GM03348 (cell line): ENCODE measurements at places on chromosomes 12 and 14.
A peak's percentile ranks its signal among the peaks of the same experiment; 100 is the strongest.

- peak; percentile 17 for DNase-seq
Observed at GRCh38 chr12:123602651-123603195, 824 bp downstream of the DDX55 start.

DNA sequence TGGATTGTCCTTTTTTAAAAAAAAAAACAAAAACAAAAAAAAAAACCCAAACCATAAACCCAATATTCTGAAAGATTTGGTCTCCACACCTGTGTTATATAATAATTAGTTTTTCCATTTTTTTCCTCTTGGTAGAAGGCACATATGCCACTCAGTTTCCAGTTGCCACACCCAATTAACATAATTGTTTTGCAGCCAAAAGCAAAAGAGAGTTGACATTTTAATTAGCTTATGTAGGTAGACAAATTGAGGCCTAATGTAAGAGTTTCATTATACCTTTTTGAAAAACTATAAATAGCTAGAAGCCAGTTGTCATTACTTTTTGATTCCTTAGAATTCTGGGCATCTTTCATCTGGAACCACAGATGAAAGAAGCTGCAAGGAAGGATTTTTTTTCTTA is 21.0 kb downstream of the PTPN11 start:
- no peak for DNase-seq

DNA sequence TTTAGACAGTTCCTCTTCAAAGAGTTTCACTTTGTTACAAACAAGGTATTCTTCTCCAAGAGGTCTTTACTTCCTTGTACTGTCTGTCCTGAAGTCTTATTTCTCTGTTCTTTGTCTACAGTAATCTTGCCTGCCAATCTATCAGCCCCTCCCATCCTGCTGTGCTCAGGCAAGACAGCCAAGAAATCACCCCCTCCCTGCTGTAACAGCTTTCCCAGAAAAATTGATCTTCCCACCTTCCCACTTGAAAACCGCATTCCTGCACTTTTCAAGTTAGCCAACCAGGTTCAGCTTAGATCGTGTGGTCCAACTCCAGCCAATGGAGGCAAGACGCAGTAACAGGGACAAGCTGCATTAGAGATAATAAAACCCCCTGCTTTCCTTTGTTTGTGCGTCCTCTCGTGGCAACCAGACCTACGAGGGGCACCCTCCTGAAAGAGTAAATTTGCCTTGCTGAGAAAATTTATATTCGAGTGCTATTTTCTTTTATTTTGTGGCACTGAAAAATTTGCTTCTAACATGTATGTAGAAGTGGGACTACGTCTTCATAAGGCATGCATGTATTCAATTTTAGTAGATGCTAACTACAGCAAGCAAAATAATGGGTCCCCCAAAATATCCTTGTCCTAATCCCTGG is 46.5 kb upstream of the ESR2 start:
- no peak for DNase-seq

- DNase-seq: peak; percentile 67
Observed at GRCh38 chr14:54691525-54692283, 124.8 kb downstream of the SAMD4A start.

DNA sequence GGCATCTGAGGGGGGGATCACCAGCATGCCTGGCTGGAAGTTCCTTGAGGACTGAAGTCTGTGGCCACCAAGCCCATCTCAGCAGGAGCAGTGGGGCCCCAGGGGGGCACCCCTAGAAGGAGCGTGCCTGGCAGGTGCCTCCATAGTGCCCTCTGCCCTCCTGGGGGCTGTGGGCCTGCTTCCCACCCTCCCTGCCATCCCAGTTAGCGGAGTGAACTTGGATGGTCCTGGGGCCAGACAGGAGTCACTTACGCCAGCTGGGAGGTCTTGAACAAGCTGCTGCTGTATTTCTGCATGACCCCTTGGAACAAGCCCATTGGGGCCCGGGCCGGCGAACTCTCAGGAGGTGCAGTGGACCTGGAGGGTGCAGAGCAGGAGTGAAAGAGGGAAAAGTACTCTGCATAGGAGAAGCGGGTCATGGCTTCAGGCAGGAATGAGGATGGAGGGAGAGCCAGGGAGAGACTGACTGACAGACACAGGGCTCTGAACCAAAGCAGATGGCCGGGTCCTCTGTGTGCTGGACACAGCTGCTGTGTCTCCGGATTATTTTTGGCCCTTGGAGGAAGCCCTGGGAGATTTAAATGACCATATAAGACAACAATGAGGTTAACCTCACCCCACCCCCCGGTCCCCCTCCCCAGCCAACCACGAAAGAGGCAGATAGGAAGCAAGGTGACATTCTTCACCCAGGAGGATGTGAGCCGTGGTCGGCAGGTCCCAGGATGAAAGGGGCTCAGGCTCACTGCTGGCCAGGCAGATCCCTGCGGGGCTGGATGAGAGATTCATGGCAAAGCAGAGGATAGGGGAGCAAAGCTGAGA is 19.6 kb downstream of the ASB2 start:
- DNase-seq: no peak

DNA sequence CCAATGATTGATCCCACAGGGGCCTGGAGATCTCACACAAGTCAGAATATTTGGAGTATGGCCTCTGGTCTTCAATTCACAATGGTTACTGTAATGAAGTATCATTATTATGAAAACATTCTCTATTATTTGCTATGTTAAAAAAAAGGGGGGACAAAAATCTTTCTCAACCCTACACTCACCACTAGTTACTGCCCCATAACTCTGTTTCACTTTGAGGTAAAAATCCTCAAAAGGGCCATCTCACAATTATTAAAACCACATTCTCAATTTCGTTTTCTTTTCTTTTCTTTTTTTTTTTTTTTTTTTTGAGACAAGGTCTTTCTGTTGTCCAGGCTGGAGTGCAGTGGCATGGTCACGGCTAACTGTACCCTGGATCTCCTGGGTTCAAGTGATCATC is 59.6 kb upstream of the KCNC2 start:
- DNase-seq: no peak

DNA sequence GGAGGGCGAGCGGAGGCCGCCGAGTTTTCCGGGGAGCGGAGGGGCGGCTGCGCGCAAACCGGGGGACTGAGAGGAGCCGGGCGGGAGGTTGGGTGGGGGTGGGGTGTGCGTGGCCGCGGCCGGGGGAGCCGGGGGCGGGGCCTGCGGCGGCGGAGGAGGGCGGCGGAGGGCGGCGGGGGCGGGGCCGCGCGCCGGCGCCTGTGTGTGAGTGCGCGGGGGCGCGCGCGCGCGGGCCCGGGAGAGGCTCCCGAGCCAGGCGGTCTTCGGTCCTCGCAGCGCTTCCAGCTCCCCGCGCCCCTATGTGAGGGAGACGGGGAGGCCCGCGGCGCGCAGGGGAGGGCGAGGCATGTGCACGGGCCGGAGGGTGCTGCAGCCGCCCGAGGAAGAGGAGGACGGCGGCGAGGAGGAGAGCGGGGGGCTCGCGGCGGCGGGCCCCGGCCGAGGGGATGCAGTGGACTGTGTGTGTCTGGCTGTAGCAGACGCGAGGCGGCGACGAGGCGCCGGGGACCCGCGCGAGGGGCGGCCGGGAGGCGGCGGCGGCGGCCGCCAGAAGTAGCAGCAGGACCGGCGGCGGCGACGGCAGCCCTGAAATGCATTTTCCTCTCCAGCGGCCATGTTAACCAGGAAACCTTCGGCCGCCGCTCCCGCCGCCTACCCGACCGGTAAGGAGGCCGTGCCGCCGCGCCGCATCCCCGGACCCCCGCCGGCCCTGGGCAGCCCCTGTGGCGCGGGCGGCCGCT is at the start of gene DYRK2:
TSS of gene DYRK2 (plus strand) at position 225 of the 740 bp plus-strand sequence. CDS start at position 614, 389 bp downstream.
- peak; percentile 95 for DNase-seq

GRCh38 chr14:65904988-65905387 is 492.5 kb downstream of the FUT8 start:
- DNase-seq: no peak

DNA sequence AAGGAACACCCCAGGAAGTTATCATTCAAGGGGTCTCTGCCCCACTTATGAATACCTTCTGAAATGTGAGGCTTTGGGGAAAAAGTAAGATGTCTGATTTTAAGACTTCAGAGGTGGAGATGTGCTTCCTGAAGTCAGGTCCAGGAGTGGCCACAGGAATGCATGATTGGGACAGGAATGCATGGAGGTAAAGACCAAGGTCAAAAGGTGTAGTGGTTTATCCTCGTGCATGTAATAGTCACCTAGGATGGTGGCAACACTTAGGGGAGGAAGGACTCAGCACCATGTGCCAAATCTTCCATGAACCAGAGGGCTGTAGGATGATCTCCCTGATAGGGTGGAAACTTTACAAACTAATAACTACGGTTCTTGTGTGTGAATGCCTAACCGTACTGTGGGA is 217.3 kb downstream of the C12orf75 start:
- DNase-seq: no peak

DNA sequence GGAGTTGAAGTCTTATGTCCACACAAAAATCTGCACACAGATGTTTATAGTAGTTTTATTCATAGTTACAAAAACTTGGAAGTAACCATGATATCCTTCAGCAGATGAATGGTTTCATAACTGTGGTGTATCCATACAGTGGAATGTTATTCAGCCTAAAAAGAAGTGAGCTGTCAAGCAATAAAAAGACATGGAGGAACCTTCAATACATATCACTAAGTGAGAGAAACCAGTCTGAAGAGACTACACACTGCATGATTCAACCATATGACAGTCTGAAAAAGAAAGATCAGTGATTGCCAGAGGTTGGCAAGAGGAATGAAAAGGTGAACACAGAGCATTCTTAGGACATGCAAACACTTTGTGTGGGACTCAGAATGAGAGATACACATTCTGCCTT is 18.6 kb upstream of the IFNG start:
- no peak for DNase-seq

GRCh38 chr12:20289520-20289919 is 78.8 kb upstream of the PDE3A start:
- DNase-seq: no peak

- DNase-seq: no peak
Observed at GRCh38 chr14:70891737-70892136, 15.5 kb upstream of the PCNX1 start.

DNA sequence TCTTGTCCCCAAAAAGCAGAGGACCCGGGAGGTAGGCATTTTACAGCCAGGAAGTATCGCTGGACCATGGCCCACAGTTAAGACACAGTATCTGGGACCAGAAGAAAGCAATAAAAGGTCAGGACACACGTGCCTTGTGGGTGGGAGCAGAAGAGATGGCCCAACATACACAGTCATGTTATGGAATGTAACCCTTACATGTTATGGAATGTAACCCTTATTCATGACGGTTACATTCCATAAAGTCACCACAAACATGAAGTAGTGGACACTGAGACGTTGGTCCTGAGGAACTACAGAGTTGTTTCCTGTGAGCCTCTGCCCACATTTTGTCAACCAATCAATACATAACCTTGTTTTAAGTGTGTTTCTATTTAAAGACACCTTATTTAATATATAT is 285.6 kb upstream of the FKBP4 start:
- DNase-seq: no peak

- DNase-seq: no peak
Observed at GRCh38 chr12:111057701-111058425, 137.5 kb upstream of the MYL2 start.
